ENCODE measurements at places on chromosomes 7 and 10. TPM values are rescaled to one million over a fixed set of nuclear protein-coding genes. Genes with fewer than 3 reads are reported as not detected.

CDC14C gene
- not detected for total RNA-seq

AASS gene
- 2.1 TPM for total RNA-seq

SP8 gene
- total RNA-seq = not detected

TMEM130 gene
- total RNA-seq = not detected

CDK1 gene
- 88.5 TPM for total RNA-seq

RBM20 gene
- total RNA-seq = 0.40 TPM

LRGUK gene
- 0.07 TPM for total RNA-seq

C10orf62 gene
- not detected for total RNA-seq

WDR86 gene
- total RNA-seq = not detected

CFAP46 gene
- 0.16 TPM for total RNA-seq

CLEC2L gene
- total RNA-seq = not detected

TMEM176B gene
- total RNA-seq = not detected

OGDHL gene
- 0.73 TPM for total RNA-seq

GRM8 gene
- not detected for total RNA-seq

TMEM236 gene
- total RNA-seq = 0.05 TPM

DNA sequence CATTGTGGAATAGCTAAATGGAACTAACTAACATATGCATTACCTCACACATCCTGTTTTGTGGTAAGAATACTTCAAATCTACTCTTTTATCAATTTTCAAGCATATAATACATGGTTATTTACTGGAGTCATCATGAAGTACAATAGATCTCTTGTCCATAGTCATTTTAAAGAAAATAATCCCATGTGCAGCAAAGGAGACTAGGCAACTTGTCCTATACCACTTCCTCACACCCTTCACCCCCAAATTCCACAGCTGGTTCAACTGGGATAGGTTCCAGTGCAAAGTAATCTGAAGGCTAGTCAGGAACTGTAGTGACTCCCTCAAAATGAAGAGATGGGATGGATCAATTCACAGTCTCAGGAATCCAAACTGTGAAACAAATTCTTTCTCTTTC, 176.1 kb downstream of the SGMS1 start:
- no peak for DNase-seq

- DNase-seq = no peak
Observed at GRCh38 chr7:20114468-20114867, 102.7 kb downstream of the MACC1 start.

DNA sequence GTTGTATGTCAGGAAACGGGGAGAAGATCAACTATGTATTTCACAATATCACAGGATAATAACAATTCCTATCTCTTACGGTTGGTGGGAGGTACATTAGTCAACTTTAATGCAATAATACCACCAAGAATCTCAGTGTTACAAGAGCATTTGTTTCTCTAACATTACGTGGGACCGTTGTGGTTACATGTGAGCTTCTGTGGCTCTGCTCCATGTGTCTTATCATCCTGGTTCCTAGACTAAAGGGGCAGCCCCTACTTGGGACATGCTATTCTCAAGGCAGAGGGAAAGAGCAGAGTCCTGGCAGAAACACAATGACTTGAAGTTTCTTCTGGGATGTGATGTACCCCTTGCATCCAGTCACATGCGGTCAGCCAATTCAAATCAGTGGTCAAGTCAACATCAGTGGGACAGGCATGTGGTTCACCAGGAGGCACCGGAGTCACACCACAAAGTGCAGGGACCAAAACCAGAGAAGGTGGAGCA, 2.5 kb upstream of the ZNF22 start:
- DNase-seq = no peak

DNA sequence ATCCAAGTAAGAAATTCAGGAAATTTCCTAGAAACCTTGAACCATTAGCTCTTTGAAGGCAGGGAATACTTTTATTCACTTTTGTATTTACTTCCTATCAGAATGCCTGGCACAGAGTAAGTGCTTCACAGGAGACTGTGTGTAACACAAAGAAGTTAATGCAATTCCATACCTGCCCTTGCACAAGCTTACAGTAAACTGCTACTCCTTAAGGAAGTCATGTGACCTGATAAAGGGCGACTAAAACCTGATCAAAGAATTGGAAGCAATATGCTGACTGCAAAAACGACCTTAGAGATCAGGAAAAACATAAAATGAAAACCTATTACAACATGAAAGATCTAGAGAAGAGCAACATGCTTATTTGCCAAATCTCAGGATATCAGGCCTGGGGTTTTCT, 178.2 kb upstream of the HPS1 start:
- DNase-seq = no peak

DNA sequence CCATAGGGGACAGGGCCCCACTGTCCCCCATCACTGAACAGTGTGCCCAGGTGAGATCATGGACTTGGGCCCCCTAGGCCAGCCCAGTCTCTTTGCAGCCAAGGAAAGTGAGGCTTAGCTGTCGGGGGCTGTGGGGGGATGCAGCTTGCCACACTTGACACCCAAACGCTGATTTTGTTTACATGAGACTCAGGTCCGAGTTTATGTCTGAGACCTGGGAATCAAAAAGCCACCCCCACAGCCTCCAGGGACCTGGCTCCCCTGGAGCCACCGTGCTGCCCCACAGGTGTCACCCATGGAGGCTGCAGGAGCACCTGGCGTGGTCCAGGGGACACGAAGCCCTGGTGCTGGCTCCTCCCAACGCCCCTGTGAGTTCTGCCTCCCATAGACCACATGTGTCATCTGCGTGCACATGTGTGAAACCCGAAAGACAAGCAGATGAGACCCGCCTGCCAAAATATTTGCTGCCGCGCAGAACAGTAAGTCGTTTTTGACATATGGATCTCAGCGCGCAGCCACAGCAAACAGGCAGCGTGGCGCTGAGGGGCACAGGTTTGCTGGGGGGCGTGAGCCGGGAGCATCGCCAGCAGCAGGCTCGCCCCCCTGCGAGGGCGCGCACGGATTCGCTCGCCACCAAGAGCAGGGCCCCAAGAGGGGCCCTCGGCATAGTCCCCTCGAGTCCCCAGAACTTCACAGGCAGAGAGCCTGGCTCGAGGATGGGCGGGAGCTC, 112.3 kb downstream of the LHPP start:
- no peak for DNase-seq

DNA sequence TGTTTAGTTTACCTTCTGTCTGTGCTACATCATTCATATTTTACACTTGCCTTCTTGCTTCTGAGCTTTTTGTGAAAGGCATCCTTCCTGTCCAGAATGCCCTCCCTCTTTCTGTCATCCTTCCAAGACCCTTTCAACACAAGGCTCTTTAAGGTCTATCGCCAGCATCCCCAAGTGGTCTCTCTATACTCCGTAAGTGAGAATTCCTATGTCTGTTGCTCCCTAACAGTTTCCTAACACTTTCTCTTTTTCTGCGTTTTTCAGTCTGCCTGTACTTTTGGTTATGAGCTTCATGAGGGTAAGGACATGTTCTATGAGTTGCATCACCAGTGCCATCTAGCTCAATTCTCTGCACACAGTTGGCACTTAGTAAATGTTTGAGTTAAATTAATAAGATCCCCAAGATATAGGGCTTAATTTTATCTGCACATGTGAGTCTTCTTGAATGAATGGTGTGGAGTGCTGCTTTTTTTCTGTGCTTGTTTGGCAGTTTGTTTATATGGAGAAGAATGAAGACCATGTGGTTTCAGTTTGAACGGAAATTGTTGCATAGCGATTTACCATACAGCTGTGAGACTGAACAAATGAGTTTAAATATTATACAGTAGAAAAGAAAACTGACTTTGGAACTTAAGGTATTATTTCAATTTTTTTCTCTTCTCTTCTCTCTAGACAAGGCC, 29.4 kb downstream of the RABGEF1 start:
- no peak for DNase-seq

- peak; percentile 25 for DNase-seq
Observed at GRCh38 chr10:82811621-82812020, 936.6 kb downstream of the NRG3 start.

- DNase-seq = no peak
Observed at GRCh38 chr10:34141032-34141680, 673.9 kb downstream of the PARD3 start.

GRCh38 chr7:99535667-99536066, 16.2 kb downstream of the FAM200A start:
- no peak for DNase-seq

- no peak for DNase-seq
Observed at GRCh38 chr7:155224116-155224811, 73.4 kb upstream of the INSIG1 start.

DNA sequence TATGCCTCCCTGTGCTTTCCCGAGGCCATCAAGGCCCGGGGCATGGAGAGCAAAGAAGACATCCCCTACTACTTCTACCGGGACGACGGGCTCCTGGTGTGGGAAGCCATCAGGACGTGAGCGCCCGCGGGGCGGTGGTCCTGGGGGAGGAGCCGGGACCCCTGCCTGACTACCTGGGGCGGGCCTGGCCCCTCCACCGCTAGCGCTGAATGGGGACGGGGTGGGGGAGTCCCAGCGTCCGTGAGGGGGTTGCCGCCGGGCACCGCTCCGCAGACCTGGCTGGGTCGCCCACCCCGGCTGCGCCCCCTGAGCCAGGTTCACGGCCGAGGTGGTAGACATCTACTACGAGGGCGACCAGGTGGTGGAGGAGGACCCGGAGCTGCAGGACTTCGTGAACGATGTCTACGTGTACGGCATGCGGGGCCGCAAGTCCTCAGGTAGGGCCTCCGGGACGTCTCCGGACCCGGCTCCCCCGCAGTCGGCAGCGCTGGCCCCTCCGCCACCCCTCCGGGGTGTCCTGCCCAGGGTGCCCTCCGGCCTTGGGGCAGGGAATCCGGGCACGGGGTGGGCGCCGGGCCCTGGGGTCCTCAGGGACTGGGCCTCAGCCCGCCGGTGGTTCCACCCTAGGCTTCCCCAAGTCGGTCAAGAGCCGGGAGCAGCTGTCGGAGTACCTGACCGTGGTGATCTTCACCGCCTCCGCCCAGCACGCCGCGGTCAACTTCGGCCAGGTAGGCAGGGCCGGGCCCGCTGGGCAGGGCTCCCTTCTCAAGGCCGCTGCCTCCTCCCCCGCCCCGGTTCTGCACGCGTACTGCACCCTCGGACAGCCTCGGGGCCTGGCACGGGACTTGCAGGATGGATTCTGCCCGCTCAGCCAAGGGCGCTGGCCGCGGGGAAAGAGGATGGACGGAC, 69.3 kb downstream of the ALOX5 start:
- no peak for DNase-seq

DNA sequence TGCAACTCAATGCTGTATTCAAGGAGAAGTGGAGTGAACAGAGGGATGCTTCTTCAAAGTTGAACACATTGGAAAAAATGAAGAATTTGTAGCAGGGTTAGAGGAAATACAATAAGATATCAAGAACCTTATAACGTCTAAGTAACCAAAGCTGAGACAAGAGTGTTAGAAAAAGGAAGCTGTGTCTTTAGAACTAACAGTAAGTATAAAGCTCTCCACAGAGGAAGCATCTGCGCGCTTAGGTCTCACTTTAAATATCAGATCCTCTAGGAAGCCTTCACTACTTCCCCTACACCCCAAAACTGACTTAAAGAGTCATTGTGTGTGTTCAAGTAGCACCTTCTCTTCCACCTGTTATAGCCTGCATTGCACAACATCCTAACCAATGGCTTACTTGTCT, 43.0 kb downstream of the CH25H start:
- no peak for DNase-seq

DNA sequence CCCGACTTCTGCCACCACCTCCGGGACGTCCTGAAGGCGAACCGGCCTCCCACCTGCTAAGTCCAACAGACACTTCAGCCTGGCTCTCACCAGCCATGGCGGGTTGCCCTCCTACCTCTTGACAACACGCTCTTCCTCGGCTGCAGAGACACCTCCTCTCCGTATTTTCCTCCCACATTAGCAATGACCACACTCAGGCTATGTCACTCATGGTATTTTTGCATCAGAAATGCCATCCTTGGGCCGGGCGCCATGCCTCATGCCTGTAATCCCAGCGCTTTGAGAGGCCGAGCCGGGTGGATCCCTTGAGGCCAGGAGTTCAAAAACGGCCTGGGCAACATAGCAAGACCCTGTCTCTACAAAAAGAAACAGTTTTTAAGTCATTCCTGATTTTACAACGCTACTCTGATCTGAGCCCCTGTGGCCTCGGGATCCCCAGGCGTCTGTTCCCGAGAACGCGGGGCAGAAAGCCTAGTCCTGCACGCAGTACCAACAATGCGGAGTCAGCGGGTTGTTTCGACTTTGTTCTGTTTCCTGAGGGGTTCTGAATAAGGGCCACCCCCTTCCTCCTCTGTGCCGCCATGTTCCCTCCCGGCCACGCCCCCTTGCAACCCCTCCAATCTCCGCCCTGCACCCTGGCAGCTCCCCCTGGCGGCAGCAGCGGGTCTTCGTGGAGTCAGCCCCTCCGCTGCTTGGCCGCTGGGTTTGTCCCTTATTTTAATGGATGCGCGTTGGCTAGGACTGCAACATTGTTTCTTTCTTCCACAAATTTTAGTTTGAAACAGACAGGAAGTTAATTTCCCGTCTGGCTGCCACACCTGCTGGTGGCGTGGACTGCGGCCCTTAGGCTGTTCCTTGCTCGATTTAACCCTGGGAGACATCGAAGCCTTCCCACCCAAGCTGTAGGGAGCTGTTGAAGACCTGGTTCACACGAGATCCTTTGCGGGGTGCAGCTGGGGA, 9.7 kb upstream of the ZFAND2A start:
- DNase-seq = peak; percentile 98

- DNase-seq = no peak
Observed at GRCh38 chr7:156028521-156028920, 216.3 kb upstream of the SHH start.

GRCh38 chr10:514137-514671, 175.3 kb downstream of the DIP2C start:
- DNase-seq = no peak

- DNase-seq = no peak
Observed at GRCh38 chr7:128137181-128137580, 103.9 kb upstream of the LEP start.

GRCh38 chr7:64874114-64874513, 29.0 kb upstream of the ZNF273 start:
- DNase-seq = no peak

DNA sequence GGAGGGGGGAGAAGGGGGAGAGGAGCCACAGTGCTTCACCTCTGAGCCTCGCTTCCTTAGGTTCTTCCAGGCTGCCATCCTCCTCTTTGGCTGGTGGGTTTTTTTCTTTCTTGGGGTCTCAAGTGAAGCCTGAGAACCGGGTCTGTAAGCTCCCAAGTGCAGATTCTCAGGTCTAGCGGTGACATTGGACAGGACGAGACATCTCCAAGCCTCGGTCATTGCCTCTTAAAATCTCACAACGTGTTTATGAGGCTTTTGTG, 817 bp upstream of the IL15RA start:
- no peak for DNase-seq

GRCh38 chr10:29317423-29318021, 28.7 kb downstream of the LYZL1 start:
- no peak for DNase-seq

DNA sequence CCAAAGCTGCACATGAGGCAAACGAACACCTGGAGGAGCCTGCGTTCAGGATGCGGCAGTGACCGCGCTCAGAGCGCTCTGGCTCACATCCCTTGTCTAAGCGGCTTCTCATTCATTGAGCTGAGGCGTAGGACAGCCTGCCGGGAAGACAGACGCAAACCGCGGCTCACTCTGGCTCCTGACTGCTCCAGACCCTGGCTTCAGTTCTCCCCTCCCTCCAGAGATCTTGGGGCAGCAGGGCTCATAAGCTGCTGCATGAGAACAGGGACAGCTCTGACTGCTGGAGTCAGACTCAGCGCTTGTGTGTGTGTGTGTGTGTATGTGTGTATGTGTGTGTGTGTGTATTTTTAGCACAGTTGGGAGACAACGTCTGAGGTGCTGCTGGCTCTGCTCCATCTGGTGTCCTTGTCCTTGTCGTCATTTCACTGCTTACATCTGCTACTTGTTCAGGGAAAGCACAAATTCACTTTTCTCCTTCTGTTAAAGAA, 15.8 kb upstream of the LYZL2 start:
- peak; percentile 47 for DNase-seq

All from activated CD4-positive, alpha-beta T cell treated with anti-CD3 and anti-CD28 coated beads for 36 hours (primary cell).